ENCODE measurements at places on chromosomes 5 and 9.

DNA sequence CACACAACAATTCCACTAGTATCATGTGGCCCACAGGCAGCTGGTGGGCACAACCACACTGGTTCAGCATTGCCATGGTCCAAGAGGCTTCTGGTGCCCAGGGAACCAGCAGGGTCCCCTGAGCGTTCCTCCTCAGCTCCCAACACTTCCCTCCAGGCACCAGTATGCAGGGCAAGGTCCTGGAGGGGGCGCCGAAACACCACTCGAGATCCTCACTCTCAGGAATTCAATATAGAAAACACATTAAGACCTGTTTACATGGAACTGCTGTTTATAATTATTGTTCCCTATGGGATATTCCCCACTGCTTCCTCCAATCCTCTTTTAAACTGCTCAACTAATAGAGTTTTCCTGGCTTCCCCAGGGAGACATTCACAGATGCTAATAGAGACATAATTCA lies 91.9 kb upstream of the GABRP start:
- DNase-seq: no peak

DNA sequence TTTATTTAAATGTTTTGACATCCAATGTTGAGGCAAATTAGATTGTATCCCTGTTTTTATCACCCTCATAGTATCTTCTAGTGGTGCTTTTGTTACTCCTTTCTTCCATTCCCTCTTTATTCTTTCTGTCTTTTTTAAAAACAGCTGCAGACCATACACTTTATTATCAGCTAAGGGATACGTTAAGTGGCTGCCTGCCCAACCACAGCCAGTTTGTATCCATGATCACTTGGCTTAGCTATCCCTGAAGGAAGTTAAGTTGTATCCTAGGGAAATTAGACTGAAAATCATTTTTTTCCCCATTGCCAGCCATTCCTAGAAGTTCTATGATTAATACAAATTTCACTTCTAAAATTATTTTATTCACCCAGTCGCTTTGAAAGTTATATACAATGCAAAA lies 1032.7 kb downstream of the NR2F1-AS1 start:
- no peak for DNase-seq

GRCh38 chr5:177040814-177041420 lies 18.4 kb downstream of the ZNF346 start:
- no peak for DNase-seq

GRCh38 chr5:53291528-53291927 lies 182.0 kb upstream of the MOCS2 start:
- DNase-seq: no peak

DNA sequence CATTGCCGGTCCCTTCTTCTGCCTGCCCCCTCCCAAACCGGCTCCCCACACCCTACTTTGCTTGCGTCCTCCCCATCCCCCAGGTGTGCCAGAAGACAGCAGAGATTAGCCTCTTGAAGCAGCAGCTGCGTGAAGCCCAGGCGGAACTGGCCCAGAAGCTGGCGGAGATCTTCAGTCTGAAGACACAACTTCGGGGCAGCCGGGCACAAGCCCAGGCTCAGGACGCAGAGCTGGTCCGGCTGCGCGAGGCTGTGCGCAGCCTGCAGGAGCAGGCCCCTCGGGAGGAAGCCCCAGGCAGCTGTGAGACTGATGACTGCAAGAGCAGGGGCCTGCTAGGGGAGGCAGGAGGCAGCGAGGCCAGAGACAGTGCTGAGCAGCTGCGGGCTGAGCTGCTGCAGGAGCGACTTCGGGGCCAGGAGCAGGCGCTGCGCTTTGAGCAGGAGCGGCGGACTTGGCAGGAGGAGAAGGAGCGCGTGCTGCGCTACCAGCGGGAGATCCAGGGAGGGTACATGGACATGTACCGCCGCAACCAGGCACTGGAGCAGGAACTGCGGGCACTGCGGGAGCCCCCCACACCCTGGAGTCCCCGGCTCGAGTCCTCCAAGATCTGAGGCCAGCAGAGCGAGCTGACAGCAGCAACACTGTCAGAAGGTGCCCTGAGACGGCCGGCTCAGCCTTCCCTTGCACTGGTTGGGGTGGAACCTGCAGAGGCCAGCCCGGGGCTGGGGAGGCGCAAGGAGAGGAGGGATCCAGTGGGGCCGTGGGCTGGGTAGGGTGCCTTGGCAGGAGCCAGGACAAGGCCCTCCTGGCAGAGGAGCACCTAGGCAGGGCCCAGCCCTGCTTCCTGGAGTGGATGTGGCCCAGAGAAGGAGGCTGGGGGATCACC lies 8.3 kb downstream of the N4BP3 start:
- no peak for DNase-seq

DNA sequence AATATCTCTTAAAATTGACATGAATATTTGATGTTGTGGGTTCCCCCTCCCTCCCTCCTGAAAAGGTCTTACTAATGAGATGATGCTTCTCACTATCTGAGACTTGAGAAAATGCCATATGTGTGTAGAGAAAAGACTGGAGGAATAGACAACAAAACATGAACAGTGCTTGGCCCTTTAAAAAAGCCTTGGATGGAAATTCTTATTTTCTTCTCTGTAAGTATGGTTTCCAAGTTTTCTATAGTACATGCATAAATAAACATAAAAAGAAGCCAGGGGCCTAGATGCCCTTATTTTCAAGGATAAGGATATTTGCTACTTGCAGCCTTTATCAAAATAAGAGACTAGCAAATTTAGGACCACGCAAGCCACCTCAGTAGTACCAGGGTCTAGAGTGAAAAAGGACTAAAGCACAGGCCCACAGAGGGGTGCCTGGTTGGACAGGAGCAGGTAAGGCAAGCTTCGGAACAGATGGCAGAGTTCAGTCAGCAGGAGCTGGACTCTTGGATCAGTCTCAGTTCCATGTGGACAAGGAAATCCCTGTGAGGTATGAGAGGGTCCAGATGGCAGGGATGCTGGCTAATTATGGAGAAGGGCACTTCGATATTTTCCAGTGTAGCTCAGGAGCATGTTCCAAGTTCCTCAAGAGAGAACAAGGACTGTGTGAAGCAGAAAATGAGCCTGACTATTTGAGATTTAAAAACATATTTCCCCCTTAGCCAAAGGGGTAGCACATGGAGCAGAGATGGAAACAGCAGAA lies 4.6 kb upstream of the ANP32B start:
- no peak for DNase-seq

GRCh38 chr5:133119233-133119711 lies 67.5 kb downstream of the HSPA4 start:
- DNase-seq: no peak

- no peak for DNase-seq
Observed at GRCh38 chr9:130470950-130471349, 26.2 kb downstream of the ASS1 start.

DNA sequence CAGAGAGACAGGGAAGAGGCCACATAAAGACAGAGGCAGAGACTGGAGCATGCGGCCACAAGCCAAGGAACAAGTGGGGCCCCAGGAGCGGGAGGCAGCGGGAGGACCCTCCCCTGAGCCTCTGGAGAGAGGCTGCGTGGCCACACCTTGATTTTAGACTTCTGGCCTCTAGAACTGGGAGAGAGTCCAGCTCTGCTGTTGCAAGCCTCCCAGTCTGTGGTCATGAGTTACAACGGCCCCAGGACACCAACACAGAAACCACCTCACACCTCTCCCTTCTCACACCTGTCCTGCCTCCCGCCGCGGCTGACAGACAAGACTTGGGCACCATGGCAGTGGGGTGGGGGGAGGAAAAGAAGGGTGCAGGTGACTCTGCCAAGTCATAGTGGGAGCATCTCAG lies 2.2 kb downstream of the INPP5E start:
- DNase-seq: no peak

DNA sequence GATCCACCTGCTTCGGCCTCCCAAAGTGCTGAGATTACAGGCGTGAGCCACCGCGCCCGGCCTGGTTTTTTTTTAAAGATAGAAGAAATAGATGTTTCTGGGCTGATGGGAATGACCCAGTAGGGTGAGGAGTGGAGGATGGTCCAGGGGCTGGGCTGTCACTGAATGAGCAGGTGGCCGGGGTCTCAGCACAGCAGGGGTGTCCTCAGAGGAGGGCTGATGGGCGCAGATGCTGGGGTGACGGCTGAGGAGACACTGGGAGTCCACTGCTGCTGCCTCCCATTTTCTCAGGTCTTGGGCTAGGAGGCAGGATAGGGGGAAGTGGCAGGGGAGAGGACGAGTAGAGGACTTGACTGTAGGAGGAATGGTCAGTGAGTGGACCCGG lies 2.3 kb upstream of the TOR4A start:
- no peak for DNase-seq

GRCh38 chr9:98809311-98810101 lies 2.0 kb downstream of the GALNT12 start:
- no peak for DNase-seq

- no peak for DNase-seq
Observed at GRCh38 chr9:122402874-122403273, 32.0 kb downstream of the PTGS1 start.

DNA sequence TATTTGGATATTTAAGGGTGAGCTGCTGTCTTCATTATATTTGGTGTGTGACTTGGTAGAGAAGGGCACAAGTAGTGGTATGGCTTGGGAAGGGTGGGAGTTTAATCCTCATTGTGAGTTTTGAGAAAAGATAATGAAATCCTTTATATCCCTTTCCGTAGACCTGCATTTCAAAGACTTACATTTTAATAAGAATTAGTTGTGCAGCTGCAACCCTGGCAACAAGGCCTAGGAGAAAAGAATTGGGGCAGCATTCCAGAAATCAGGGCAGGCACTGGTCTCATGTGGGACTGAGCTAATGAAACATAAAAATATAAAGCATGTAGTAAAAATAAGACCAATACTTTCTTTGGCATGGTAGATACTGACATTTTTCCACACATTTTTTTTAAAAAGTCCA lies 60.5 kb downstream of the CDC42SE2 start:
- DNase-seq: no peak

DNA sequence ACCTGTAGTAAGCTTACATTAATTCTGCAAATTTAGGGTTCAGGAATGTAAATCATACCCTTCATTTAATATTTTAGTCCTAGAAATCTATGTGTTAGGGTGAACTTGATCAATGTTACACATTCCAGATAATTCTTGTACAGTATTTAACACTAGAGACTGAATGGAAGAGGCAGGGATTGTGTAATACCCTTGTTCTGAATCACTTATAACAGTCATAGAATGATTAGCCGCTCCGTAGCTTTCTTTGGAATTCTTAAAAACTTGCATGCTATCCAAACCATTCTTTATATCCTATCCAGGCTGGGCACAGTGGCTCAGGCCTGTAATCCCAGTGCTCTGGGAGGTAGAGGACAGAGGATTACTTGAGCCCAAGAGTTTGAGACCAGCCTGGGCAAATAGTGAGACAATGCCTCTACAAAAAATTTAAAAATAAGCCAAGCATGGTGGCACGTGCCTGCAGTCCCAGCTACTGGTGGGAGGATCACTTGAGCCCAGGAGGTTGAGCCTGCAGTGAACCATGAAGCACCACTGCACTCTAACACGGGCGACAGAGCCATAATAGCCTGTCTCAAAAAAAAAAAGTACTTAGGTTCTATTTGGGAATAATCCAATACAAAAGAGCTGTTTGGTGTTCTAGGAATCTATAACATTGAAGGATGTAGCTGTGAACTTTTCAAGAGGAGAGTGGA lies 8.3 kb downstream of the ZNF483 start:
- DNase-seq: no peak

- DNase-seq: no peak
Observed at GRCh38 chr5:153594785-153595184, 104.3 kb downstream of the GRIA1 start.

- DNase-seq: no peak
Observed at GRCh38 chr5:163773226-163773625, 267.8 kb downstream of the MAT2B start.

GRCh38 chr5:135534609-135535419 lies 950 bp downstream of the NEUROG1 start:
- no peak for DNase-seq

DNA sequence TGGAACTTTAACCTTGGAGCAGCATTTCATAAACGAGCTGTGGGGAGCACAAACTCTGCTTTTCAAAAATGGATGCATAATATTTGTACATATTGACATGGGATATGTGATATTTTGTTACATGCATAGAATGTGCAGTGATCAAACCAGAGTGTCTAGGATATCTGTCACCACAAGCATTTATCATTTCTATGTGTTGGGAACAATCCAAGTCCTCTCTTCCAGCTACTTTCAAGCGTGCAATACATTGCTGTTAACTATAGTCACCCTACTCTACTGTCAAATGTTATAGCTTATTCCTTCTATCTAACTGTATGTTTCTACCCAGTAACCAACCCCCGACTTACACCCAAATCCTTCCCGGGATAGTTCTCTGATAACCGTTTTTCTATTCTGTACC lies 15.0 kb upstream of the C5orf58 start:
- DNase-seq: no peak

GRCh38 chr5:171848911-171849520 lies 63.4 kb downstream of the SMIM23 start:
- no peak for DNase-seq

- no peak for DNase-seq
Observed at GRCh38 chr5:178674334-178674733, 47.5 kb upstream of the CLK4 start.

DNA sequence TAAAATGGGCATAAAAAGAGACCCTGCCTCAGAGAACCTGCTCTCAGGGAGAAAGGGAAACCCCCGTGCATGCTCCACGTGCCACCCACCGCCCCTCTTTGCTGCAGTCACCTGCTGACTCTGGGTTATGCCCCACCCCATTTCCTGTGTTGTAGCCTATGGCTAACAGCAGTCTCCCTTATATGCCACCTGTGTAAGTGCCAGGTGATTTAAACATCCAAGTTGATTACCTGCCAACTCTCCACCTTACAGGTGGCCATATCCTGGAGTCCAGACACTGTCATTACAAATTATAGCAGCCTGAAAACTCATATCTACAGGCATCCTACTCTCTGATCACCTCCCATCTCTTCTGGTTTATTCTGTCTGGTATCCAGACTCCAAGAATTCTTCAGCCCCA lies 242.6 kb downstream of the HSPA4 start:
- no peak for DNase-seq

DNA sequence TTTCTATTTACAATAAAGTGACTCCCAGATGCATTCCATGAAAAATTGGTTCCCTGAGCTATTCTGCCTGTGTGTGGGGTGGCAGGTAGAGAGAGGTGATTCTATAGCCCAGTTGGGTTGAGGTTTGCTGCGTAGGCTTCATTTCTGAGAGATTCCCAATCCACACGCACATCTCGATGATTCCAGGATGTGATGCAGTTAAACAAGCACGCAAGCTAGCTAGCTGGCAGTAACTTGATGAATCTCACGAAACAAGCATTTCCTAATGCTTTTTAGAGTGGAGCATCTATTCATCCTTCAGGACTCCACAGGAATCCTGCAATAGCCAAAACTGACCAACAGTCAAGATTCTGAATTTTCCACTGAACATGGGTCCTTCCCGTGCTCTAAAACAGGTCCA lies 43.8 kb upstream of the CER1 start:
- DNase-seq: no peak

GRCh38 chr5:56712895-56713591 lies 102.3 kb upstream of the MAP3K1 start:
- DNase-seq: no peak

- peak; percentile 8 for DNase-seq
Observed at GRCh38 chr5:112977440-112977861, 853 bp downstream of the DCP2 start.

GRCh38 chr5:114644576-114644975 lies 282.7 kb downstream of the KCNN2 start:
- no peak for DNase-seq

Data from LoVo (cell line).